ENCODE measurements at places on chromosomes 2 and 18. TPM values are rescaled to one million over a fixed set of nuclear protein-coding genes. Genes with fewer than 3 reads are reported as not detected.

The SLC9A2 gene
- not detected for total RNA-seq

The FAM237A gene
- total RNA-seq: not detected

The RGPD4 gene
- not detected for total RNA-seq

The TSPYL6 gene
- total RNA-seq: not detected

The PTPRM gene
- total RNA-seq: 15.8 TPM

The EPHA4 gene
- 8.9 TPM for total RNA-seq

The NABP1 gene
- total RNA-seq: 18.0 TPM

The TWSG1 gene
- total RNA-seq: 48.5 TPM

The LIMS2 gene
- total RNA-seq: 0.30 TPM

The NEU4 gene
- not detected for total RNA-seq

The ARHGEF33 gene
- total RNA-seq: not detected

The ZDBF2 gene
- total RNA-seq: 3.5 TPM

The IGFBP5 gene
- 13.7 TPM for total RNA-seq

The SNRPD1 gene
- 14.5 TPM for total RNA-seq

The CXCR2 gene
- total RNA-seq: not detected

The D2HGDH gene
- 10.3 TPM for total RNA-seq

The LTBP1 gene
- total RNA-seq: 357 TPM

The TTR gene
- not detected for total RNA-seq

The PID1 gene
- 5.9 TPM for total RNA-seq

The PARD3B gene
- 2.5 TPM for total RNA-seq

The SRD5A2 gene
- not detected for total RNA-seq

The GKN2 gene
- not detected for total RNA-seq

The RESP18 gene
- not detected for total RNA-seq

The SLC14A1 gene
- total RNA-seq: 4.5 TPM

The PRKCE gene
- 3.7 TPM for total RNA-seq

The B3GNT7 gene
- 0.50 TPM for total RNA-seq

The CCDC195 gene
- not detected for total RNA-seq

The SLC30A3 gene
- total RNA-seq: 0.34 TPM

The STPG4 gene
- total RNA-seq: not detected

The ANKRD30B gene
- not detected for total RNA-seq

The ZAP70 gene
- not detected for total RNA-seq

The NEB gene
- total RNA-seq: 0.17 TPM

The UNC80 gene
- not detected for total RNA-seq

The SH3RF3 gene
- total RNA-seq: 9.8 TPM

The CHRNA1 gene
- 0.15 TPM for total RNA-seq

The ACADL gene
- total RNA-seq: not detected

The PAX3 gene
- total RNA-seq: not detected

The SERPINB5 gene
- not detected for total RNA-seq

The ZRANB3 gene
- 9.6 TPM for total RNA-seq

The NAT8 gene
- total RNA-seq: not detected

The ACVR1C gene
- total RNA-seq: not detected
